ENCODE measurements at places on chromosomes 11 and 22. TPM values are rescaled to one million over a fixed set of nuclear protein-coding genes. Genes with fewer than 3 reads are reported as not detected.

The FBLN1 gene
- total RNA-seq, result 152 TPM

The OR5D16 gene
- total RNA-seq, result not detected

DNA sequence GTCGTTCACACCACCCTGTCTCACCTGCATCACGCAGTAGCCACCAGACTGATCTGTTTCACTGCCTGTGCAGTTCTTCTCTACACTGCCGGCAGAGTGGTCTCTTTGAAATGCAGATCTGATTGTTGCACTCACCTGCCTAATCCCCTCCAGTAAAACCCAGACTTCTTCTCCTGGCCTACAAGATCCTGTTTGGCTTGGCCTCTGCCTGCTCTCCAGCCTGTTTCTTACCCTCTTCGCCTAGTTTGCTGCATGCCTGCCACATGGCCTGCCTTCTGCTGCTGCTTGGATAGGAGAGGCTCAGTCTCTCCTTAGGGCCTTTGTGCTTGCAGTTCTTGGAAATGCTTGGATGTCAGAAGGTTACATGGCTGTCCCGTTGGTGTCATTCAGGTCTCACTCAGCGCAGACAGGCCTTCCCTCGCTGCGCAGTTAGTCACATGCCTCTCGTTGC is 42.0 kb downstream of the PACS1 start:
- no peak for DNase-seq

The KRTAP5-1 gene
- total RNA-seq, result not detected

GRCh38 chr11:31240340-31240904 is 129.1 kb downstream of the DCDC1 start:
- peak; percentile 51 for DNase-seq

DNA sequence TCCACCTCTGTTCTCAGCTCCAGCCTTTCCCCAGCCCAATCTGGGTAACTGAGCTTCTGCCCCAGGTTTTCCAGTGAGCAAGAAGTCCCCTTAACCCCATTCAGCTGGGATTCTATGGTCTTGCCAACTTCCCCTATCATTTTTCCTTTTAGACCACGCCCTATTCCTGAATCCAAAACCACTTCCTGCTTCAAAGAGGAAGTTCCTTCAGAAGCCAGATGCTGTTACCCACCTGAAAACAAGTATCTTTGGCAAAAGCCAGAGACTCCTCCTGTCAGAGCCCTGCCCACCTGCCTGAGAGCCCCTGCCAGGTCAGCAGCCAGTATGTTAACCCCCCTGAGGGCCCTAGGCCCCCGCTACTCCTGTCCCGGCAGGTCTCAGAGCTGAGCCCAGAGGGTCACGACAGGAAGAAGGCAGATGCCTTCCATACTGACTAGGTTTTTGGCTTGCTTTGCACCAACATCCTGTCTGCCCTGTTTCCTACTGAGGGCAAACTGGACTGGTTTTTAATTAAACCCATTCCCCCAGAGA is 20.3 kb upstream of the MICAL2 start:
- DNase-seq, result no peak

- DNase-seq, result no peak
These were observed 78.0 kb downstream of the TSPAN18 start for GRCh38 chr11:44804449-44805437.

The RBMXL2 gene
- 0.20 TPM for total RNA-seq

- DNase-seq, result no peak
These were observed 30.1 kb downstream of the EXT2 start for GRCh38 chr11:44125598-44125997.

GRCh38 chr11:101786916-101787315 is 127.9 kb upstream of the CEP126 start:
- DNase-seq, result no peak

The NAALAD2 gene
- 16.7 TPM for total RNA-seq

GRCh38 chr22:46410291-46410808 is 74.8 kb downstream of the TRMU start:
- DNase-seq, result no peak

The TRIM21 gene
- total RNA-seq, result 10.6 TPM

The GLB1L2 gene
- total RNA-seq, result 15.4 TPM

GRCh38 chr11:73570415-73571114 is 27.3 kb downstream of the FAM168A start:
- no peak for DNase-seq

GRCh38 chr11:76822406-76822805 is 38.3 kb upstream of the ACER3 start:
- DNase-seq, result no peak

The ATM gene
- 77.3 TPM for total RNA-seq

- DNase-seq, result no peak
These were observed 13.6 kb downstream of the C2CD3 start for GRCh38 chr11:74157169-74157568.

GRCh38 chr11:72930008-72930407 is 115.8 kb downstream of the ATG16L2 start:
- no peak for DNase-seq

The DEUP1 gene
- 0.70 TPM for total RNA-seq

DNA sequence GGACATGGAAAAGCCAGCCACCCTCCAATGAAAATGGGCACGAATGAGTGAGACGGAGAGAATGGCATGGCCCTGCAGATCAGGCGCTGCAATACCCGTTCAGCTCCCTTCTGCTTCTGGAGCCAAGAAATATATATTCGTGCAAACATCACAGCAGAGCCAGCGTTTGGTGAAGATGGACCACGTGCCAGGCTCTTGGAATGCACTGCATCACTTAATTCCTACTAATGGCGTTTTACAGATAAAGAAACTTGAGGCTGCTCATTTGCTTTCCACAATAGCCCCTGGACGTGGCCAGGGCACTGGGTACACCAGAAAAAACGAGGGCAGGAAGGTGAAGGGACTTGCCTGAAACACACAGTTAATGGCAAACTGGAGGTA is 1.6 kb upstream of the FXYD2 start:
- no peak for DNase-seq

The CTSW gene
- not detected for total RNA-seq

The NADSYN1 gene
- 42.9 TPM for total RNA-seq

DNA sequence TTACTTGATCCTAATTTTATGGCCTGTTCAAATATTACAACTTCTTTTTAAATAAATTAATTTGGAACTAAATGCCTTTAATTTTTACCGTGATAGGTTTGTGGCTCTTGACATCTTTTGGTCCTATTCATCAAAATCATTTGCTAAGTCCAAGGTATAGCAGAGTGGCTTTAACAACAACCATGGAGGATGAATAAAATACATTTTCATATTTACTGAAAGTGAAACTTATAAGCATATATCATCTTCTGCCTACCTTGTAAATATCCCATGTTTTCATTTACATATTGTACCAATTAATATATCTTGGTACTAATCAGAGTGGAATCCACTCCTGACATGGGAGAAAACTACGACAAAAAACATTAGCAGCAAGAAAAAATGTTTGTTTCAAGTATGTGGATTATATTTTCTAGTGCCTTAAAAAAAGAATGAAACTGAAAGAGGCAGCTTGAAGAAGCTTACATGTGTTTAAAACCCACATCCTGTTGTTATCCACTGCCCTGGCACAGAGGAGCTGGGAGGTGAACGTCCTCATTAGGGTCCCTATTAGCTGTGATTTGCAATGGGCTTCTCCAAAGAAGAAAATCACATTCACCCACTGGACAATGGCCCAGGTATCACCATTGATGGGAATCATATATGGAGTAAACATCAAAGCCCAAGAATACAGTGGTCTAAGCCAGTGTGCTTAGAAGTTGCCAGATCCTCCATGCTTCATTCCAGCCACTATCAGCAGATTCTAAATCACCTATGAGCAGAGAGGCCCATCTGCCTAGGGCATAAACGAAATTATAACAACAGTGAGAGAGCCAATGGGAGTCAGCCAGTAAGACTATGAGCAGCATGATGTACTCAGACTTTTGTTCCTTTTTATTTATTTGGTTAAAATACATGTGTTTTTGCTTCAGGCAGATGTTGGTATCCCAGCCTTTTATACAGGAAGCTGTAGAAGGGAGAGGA is 84.7 kb downstream of the MAML2 start:
- no peak for DNase-seq

DNA sequence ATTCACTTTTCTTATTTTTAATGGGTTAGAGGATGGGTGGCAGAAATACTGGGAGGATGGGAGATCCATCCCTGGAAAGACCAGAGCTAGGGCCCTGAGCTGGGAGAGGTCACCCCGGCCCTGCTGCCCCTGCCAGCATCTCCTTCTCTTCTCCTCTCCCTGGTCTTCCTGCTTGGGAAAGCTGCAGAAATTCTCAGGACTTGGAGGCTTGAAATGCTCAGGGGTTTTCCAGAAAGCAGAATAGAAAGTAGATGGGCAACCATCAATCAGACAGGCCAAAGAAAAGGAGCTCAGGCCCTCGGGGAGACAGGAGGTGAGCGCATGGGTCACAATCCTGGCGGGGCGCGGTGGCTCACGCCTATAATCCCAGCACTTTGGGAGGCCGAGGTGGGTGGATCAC is 1.5 kb downstream of the APOBEC3H start:
- no peak for DNase-seq

The ISX gene
- total RNA-seq, result not detected

- no peak for DNase-seq
These were observed 659 bp upstream of the TEAD1 start for GRCh38 chr11:12673601-12673923.

GRCh38 chr11:26847459-26847858 is 125.6 kb upstream of the SLC5A12 start:
- no peak for DNase-seq

The CDC42BPG gene
- total RNA-seq, result 3.0 TPM

GRCh38 chr11:35262056-35262455 is 123.1 kb downstream of the CD44 start:
- DNase-seq, result no peak

The DEPDC7 gene
- total RNA-seq, result 3.9 TPM

GRCh38 chr11:117408356-117408755 is 80.7 kb downstream of the CEP164 start:
- DNase-seq, result no peak

The POU2AF2 gene
- total RNA-seq, result not detected

The TMA7B gene
- total RNA-seq, result not detected

GRCh38 chr11:125944350-125945010 is 1.4 kb upstream of the VSIG10L2 start:
- DNase-seq, result no peak

GRCh38 chr11:69674267-69674885 is 777 bp downstream of the LTO1 start:
- no peak for DNase-seq

The CCDC179 gene
- not detected for total RNA-seq

DNA sequence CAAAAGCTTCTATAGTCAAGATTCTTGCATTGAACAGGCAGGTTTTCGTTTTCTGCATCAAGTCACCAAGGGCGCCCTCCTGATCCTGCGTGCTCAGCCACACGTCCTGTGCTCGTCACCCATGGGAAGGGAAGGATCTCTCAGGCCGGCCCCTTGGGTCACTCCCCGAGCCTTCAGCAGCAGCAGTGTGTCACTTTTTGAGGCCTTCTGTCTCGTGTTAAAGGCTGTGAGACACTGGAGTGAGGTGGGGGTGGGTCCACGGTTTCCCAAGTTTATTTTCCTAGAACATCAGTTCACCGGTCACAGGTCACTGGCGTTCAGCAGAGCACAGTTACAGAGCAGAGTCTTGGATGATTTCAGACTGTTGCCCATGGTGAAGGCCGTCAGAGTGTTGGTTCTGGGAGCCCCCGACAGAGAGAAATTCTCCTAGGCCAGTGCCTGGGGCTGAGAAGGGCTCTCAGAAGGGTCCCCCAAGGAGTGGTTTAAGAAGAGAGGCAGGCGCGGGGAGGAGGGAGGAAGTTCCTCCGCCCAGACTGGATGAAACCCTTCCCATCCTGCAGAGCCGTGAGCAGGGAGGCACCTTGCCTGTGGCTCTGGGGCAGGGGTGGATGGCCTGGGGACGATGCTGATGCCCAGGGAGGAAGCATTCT is 13.5 kb upstream of the ADORA2A start:
- no peak for DNase-seq

The EMID1 gene
- 9.0 TPM for total RNA-seq

The WT1 gene
- not detected for total RNA-seq

GRCh38 chr11:107598225-107599139 is 7.5 kb downstream of the ELMOD1 start:
- no peak for DNase-seq

DNA sequence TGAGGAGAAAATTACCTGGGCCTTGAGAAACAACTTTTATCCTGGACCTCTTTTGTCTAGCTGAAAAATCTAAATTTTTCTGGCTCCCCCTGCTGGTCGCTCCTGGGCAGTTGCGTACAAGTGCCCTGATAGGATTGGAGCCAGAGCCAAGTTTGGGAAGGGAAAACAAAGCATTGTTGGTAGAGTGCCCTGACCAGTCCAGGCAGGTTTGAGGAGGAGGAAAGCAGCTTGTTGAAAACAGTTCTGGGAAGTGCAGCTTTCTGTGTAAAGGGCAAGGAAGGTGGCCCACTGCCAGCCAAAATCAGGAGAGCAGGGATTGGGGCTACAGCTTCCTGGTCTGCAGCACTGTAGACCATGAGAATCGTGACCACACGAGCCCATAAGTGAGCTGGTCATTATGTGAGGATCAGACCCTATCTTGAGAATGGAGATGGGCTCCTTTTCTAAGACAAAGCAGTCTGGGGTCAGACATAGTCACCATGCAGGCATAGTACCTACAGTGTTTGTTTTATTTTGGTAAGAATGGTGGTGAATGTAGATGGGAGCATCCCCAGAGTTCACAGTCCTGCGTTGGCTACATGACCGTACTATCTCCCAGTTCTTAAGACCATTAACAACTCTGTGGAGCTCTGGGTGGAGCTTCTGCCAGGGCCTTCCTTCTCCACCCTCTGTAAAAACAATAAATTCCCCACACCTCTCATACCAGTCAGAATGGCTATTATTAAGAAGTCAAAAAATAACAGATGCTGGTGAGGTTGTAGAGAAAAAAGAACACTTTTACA is 21.3 kb upstream of the PIK3IP1 start:
- DNase-seq, result peak; percentile 74

The OR6T1 gene
- total RNA-seq, result not detected

DNA sequence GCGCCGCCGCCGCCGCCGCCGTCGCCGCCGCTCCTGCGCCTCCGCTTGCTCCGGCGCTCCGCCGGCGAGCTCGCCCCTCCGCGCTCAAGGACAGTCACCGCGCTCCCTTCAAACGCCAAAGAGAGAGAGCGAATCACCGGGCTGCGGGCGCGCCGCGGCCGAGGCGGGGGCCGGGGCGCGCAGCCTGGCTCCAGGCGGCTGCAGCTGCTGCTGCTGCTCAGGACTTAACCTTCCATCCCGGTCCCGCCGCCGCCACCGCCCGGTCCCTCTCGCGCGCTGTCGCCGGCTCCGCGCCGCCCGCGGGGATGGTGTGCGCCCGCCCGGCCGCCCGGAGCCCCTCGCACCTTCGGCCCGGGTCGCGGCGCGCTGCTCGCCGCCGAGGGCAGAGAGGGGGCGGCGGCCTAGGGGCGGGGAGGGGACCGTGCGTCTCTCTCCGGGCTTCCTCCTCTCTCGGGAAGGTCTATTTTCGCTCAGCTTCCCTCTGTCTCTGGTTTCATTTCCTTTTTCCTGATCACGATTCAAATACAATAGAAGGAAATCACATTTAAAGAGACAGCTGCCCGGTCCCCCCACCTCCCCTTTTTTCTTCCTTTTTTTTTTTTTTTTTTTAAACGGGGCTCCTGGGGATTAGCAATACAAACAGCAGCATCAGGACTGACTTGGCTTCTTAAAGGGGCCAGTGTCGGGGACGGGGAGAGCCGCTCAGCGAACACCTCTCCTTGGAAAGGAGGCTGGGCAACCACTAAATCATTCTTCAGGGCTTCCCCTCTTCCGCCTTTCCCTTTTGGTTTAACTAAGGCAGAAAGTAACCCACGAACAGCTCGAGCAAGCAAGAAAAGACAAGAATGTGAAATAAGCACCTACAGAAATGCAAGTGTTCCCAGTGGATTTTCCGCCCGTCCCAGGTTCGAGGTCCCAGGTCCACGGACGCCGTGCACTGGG is 22.1 kb downstream of the LMO2 start:
- peak; percentile 33 for DNase-seq

Measured in neural crest cell (in vitro differentiated cells).